Stimulated activated CD8-positive, alpha-beta memory T cell treated with anti-CD3 and anti-CD28 coated beads, Interleukin-7, amount 100 ng/mL, for 1 hour (primary cell): ENCODE measurements at places on chromosomes 5 and 9.

- no peak for DNase-seq
Measured at GRCh38 chr9:113621309-113621791, 157.8 kb downstream of the RGS3 start.

DNA sequence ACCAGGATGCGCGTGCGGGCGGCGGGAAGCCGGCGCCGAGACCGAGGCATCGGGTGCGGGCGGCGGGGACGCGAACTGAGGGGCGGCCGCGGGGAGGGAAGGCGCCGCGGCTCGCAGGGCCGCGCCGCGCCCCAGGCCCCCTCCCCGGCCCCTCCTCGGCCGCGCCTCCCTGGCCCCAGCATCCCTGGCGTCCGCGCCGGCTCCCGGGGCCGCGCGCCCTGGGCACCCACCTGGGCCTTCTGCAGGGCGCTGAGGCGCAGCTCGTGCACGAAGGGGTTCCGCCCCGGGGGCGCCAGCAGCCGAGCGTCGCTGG, 324 bp downstream of the LPCAT1 start:
- no peak for DNase-seq

DNA sequence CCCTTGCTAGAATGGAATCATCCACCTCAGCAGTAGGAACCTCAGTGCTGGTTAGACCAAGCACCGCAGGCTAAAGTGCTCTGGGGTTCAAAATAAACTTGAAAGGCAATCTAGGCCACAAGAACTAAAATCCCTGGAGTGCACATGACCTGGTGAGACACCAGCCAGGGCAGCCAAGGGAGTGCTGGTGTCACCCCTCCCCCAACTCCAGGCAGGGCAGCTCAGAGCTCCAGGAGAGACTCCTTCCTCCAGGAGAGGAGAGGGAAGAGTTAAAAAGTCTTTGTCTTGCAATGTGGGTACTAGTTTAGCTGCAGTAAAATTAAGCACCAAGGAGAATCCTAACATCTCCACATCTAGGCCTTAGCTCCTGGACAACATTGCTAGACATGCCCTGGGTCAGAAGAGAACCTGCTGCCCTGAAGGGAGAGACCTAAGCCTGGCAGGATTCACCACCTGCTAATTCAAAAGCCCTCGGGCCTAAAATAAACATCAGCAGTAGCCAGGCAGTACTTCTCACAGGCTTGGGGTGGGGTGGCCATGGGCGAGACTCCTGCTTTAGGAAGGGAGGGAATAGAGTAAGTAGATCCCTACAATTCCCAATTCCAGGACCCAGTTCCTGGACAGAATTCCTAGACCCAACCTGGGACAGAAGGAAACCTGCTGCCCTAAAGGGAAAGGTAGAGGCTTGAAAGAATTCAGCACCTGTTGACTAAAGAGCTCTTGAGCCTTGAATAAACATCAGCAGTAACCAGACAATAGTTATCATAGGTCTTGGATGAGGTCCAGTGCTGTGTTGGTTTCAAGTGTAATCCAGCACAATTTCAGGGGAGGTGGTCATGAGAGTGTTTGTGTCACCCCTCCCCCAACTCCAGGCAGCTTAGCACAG, 25.8 kb downstream of the UGT3A2 start:
- no peak for DNase-seq

DNA sequence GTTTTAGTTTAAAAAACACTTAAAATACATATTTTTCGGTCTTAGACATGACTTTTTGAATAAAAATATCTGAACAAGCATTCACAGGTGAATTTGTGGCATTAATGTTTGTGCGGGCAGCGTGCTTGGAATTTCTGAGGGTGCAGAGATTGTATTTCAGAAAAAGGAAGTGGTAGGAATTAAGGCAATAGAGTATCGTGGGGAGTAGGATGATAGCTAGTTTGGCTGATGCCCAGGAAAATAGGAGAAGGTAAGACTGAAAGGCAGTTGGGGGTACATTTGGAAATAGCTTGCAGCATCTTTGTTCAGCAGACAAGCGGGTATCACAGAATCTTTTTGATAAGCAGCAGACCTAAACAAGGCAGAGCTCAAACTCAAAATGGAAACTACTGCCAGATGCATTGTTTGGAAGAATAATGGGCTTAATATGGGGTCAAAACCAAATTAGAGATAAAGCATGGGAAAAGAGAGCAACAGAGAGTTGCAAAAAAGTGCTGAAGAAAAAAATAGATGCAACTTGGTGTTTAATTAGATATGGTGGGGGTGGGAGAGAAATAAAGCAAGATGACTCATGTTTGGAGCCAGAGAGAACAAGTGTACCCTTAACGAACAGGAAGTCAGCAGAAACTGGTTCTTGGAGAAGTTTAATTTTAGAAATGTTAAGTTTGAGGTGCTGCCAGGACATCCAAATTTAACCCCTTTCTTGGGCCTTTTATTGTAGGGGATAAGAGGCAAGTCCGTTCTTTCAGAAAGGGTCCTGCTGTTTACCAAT, 85.7 kb upstream of the ARRDC3 start:
- DNase-seq, result no peak

GRCh38 chr9:18601026-18601425, 127.1 kb downstream of the ADAMTSL1 start:
- no peak for DNase-seq

DNA sequence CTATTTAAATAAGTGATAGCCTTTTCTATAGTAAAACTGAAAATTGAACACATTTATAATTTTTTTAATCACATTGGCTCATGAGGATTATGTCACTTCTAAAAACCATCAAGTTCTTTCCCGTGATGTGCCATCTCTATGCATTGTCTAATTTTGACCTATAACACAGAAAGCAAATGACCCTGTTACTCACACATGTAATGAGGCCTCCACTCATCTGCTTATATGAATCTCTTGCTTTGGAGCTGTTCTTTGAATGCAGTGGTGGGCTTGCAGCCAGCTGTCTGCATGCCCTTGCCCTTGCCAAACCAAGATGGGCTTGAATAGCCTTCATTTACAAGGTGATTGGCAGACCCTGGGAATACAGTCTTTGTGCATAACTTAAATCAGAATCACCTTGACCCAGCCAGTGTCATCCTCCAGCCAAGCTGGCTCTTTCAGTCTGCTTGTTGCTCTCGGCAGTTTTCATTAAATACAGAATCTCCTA, 163.2 kb downstream of the TRIO start:
- no peak for DNase-seq

- no peak for DNase-seq
Measured at GRCh38 chr9:133606708-133607025, 2.5 kb downstream of the FAM163B start.

- no peak for DNase-seq
Measured at GRCh38 chr9:34777666-34778065, 67.7 kb upstream of the CCL21 start.

GRCh38 chr5:9930156-9930555, 300.0 kb upstream of the TAS2R1 start:
- DNase-seq, result no peak

GRCh38 chr9:95772320-95773052, 103.0 kb upstream of the ERCC6L2 start:
- no peak for DNase-seq

GRCh38 chr9:875119-875962, 33.8 kb downstream of the DMRT1 start:
- DNase-seq, result no peak

- DNase-seq, result no peak
Measured at GRCh38 chr5:75265731-75266130, 29.1 kb upstream of the ANKRD31 start.

DNA sequence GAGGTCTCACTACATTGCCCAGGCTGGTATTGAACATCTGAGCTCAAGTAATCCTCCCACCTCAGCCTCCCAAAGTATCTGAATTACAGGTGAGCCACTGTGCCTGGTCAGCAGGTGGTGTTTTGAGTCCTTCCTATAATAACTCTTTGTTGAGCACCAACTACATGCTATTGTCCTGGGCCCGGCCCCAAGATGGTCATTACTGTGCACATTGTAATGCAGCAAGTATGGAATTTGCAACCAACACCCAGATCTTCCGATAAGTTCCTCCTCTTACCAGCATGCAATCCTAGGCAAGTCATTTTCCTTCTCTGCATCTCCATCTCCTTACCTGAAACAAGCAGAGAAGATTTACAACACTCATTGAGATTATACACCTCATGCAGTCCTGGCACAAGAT, 510.3 kb upstream of the KLF4 start:
- no peak for DNase-seq

DNA sequence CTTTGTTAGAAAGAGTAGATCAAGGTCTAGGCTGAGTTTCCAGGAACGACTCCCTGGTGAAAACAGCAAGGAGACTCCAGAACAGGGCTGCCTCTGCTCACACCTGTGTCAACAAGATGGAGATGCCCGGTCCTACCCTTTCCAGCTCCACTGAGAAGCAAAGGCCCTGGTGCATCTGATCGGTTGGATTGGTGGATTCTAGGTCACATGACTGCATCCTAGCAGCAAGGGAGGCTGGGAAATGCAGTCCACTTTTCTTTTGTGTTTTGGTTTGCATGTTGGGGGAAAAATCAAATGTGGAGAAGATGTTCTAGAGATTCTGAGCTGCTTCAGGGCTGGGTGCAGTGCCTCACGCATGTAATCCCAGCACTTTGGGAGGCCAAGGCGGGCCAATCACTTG, 82.0 kb upstream of the TRIO start:
- DNase-seq, result no peak

DNA sequence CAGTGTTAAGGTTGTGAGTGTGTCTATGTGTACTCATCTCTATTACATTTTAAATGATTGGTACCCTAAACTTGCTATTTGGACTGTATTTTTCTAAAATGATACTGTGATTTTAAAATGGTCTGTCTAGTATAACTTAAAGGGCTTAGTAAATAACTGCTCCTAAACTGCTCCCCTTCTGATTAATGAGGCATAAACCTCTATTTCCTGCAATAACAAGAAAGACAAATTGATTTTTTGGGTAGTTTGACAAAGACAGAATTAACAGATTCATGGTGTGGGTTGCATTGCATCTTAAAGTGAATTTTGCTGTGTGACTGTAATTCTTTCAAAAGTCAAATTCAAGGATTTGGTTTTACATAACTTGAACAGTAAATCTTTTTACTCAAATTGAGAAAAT, 8.1 kb upstream of the LRRTM2 start:
- DNase-seq, result no peak

DNA sequence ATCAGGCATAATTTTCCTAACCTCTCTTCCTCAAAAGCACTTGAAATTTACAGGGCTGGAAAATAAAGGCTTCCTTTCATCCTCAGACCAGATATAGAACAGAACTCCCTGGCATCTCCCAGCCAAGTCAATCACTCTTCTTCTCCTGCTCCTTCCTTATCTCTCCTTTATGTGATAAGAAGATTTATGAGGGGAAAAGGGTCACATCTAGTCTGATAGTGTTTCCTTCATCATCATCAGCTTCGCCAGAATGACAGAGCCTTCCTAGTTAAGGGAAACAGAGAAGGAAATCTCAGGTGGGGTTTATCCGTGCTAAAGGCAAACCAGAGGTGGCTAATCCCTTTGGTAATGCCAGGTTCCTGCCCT, 36.2 kb downstream of the LIX1 start:
- DNase-seq, result no peak

- DNase-seq, result no peak
Measured at GRCh38 chr9:14303100-14303499, 10.8 kb downstream of the NFIB start.

DNA sequence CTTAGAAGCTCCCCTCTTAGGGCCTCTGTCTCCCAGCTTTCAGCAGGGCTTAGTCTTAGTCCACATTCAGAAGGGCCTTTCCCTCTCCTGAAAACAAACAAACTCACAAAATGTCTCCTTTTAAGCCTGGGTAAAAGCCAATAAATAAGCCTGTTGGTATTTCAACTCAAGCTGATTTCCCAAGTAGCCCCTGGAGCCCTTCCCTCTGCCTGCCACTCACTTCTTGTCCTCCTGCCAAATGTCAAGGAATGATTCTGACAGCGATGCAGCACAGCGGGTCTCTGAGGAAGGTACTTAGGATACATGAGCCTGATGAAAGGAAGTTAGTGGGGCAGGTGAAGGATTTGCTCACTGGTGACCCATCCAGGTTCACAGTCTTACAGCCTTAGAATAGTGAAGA, 210.5 kb downstream of the PJA2 start:
- DNase-seq, result no peak

GRCh38 chr5:42889311-42889933, 77.7 kb upstream of the SELENOP start:
- DNase-seq, result peak; percentile 16

GRCh38 chr5:8446179-8446578, 577.2 kb downstream of the MTRR start:
- DNase-seq, result no peak

GRCh38 chr9:87714819-87715218, 11.1 kb upstream of the CTSL start:
- no peak for DNase-seq

GRCh38 chr5:90170261-90170660, 239.3 kb downstream of the CETN3 start:
- no peak for DNase-seq

DNA sequence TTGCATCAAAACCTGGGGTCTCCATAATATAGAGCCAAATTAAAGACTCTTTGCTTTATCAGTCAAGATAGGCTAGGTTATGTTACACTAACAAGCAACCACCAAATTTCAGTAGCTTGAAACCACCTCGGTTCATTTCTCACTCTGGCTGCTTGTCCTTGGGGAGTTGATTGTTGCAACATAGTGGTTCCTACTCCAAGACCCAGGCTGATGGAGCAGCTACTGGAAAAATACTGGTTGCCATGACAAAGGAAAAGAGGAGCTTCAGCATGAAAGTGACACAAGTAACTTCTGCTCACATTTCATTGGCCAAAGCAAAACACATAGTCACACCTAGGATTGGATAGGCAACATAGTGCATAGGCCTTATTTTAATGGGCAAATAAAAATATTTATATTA, 18.5 kb upstream of the RCL1 start:
- no peak for DNase-seq

- no peak for DNase-seq
Measured at GRCh38 chr5:83255268-83255667, 177.9 kb downstream of the XRCC4 start.

GRCh38 chr5:153084511-153084910, 406.0 kb upstream of the GRIA1 start:
- no peak for DNase-seq

DNA sequence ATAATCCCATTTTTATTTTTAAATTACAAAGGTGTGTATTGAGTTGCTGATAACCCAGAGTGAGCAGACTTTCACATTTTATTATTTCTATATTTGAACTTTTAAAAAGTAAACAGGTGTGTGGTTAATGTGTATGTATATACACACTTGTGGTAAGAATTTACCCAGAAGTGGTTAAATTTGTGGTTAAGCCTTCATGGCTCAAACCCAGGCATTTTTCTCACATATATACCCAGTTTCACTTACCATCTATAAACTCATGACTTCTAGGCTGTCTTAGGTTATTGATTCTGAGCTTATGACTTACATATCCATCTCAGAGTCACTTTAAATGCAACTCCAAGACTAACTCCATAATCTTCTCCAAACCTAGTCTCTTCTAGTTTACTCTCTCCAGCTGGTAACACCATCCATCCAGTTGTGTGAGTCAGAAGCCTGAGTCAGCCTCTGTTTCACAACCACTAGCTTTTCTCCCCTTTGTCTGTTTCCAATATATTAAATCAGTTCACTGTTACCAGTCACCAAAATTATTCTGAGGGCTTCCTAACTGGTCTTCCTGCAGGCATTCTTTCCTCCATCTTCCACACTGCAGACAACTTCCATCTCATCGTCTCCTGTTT, 20.2 kb downstream of the ZBED3 start:
- DNase-seq, result no peak
